ENCODE measurements at places on chromosomes 11 and 22. TPM values are rescaled to one million over a fixed set of nuclear protein-coding genes. Genes with fewer than 3 reads are reported as not detected.
A peak's percentile ranks its signal among the peaks of the same experiment; 100 is the strongest.

- peaks cover 48% of the 10 kb centered on the region for H3K4me1 ChIP-seq
- no peak overlapping the region for H3K27ac ChIP-seq
- H3K27me3 ChIP-seq: no peaks in the 10 kb centered on the region
- H3K36me3 ChIP-seq: peaks cover 14% of the 10 kb centered on the region
Observed at GRCh38 chr22:39526736-39527171, 5.8 kb downstream of the RPS19BP1 start.

OR52I2 gene
- total RNA-seq: not detected

GRCh38 chr22:43658823-43659222 is 153.3 kb downstream of the EFCAB6 start:
- H3K4me3 ChIP-seq: no peak overlapping the region
- no peak for DNase-seq
- no peaks in the 10 kb centered on the region for H3K27me3 ChIP-seq
- no peaks in the 10 kb centered on the region for H3K36me3 ChIP-seq

DNA sequence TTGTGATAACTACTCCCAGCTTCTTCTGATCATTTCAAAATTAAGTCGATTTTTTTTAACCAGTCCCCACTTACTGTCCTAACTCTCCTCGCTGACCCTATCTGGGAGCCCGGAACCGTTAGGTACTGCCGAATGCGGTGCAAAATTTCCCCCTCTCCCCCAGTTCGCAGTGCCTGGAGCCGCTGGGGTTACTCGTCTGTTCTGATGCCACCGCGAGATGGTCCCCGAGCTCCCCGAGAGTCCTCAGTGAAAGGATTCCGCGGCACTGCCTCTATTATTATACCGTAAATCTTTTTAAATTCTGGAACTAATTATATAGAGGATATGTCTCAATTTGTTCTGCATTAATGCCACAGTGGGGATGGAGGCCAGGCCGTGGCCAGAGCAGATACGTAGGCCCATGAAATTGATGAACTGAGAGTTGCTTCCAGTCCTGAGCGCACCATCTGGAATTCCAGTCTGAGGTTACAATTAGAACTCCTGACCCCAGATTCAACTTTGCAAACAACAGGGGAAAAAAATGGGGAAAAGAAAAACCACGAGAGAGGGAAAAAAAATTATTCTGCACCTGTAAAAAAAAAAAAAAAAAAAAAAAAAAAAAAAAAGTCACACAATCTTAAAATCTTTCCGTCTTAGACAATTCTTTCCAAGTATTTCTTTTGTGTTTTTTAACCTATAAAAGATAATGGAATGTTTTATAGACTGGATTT is 4.3 kb upstream of the WT1 start:
- H3K27ac ChIP-seq: no peak overlapping the region
- H3K36me3 ChIP-seq: no peaks in the 10 kb centered on the region
- H3K27me3 ChIP-seq: peaks cover 45% of the 10 kb centered on the region
- H3K4me1 ChIP-seq: no peaks in the 10 kb centered on the region
- DNase-seq: no peak
- H3K4me3 ChIP-seq: no peak overlapping the region

- H3K36me3 ChIP-seq: no peaks in the 10 kb centered on the region
- no peak overlapping the region for H3K4me3 ChIP-seq
- H3K27ac ChIP-seq: no peak overlapping the region
- DNase-seq: no peak
- no peaks in the 10 kb centered on the region for H3K4me1 ChIP-seq
- H3K27me3 ChIP-seq: no peaks in the 10 kb centered on the region
Observed at GRCh38 chr11:61901397-61901796, 10.1 kb upstream of the FADS3 start.

DNA sequence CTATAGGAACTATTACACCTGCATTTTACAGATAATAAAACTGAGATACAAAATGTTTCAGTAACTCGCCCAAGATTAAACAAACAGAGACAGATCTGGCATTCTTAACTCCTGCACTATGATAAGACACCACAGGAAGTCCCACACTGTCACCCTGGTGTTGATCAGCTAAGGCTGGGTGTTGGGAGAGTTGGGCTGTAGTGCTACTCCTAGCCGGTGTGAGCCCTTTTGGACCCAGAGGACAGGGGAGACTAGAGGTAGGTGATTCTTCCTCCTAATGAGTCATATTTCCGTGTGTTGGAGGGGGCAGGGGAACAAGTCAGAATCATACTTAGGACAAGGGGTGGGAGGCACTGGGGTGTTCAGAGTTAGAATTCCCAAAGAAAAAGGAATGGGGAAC is 353.2 kb upstream of the TENM4 start:
- no peaks in the 10 kb centered on the region for H3K27me3 ChIP-seq
- peak overlapping the region; percentile 39 for H3K27ac ChIP-seq
- H3K4me3 ChIP-seq: no peak overlapping the region
- no peaks in the 10 kb centered on the region for H3K36me3 ChIP-seq
- DNase-seq: no peak

DNA sequence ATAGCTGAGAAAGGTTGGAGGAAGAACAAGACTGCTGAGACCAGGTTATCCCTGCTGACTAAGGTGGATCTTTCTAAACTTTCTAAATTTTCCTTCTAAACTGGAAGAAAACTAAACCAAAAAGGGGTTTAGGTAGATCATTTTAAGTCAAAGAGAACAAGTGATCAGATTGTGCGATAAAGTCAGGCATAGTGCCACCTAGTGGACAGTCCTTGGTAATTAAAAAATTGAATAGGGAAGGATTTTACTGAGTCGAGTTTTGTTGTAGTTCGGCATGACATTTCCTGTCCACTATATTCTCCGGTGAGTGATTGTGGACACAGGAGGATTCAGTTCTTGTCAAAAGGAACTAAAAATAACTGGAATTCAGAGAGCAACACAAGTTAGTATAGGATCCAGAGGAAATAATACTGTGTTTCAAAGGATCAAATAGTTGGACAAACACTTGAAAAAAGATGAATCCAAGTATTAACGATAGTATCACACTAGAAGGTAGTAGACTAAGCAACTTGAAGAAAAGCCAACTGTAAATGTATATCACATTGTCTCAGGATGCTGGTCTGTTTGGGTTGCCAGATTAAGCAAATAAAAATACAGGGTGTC is 1236.4 kb downstream of the FAM181B start:
- H3K4me3 ChIP-seq: no peak overlapping the region
- DNase-seq: no peak
- H3K4me1 ChIP-seq: no peaks in the 10 kb centered on the region
- no peak overlapping the region for H3K27ac ChIP-seq
- H3K27me3 ChIP-seq: no peaks in the 10 kb centered on the region

GRCh38 chr22:38110008-38110862 is at the start of gene BAIAP2L2:
TSS of gene BAIAP2L2 (minus strand) at chr22:38110684. CDS start at chr22:38110525, 159 bp downstream.
- H3K4me3 ChIP-seq: no peak within 1 kb of the TSS
- H3K27ac ChIP-seq: no peak within 1 kb of the TSS
- no peak for DNase-seq
- no peaks in the 10 kb centered on the region for H3K27me3 ChIP-seq

DNA sequence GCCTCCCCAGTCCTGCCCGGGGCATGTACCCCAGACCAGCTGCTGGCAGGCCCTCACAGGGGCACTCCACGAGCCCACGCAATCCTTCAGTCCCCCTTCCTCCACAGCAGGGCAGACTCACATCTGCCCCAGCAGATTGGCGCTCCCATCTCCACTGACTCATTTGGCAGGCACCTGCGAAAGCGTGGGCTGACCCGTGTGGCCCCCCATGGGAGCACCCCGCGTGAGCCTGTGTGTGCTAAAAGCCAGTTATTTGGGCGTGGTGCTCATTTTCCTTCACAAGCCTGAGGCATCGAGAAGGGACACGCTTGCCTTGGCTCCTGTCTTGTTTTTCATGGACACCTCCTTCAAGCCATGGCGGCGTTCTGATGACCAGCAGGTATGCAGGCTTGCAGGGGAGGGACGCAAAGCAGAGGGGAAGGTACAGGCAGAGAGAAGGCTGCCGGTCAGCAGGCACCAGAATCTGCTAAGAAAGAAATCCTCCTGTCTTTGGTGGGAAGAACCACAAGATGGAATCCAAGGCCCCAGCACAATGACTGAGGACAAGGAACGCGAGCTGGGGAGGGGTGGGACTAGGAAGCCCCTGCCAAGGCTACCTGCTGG is 8.6 kb downstream of the NECTIN1 start:
- no peak overlapping the region for H3K4me3 ChIP-seq
- no peak overlapping the region for H3K27ac ChIP-seq
- no peaks in the 10 kb centered on the region for H3K36me3 ChIP-seq
- H3K27me3 ChIP-seq: no peaks in the 10 kb centered on the region
- no peak for DNase-seq
- no peaks in the 10 kb centered on the region for H3K4me1 ChIP-seq

GGT5 gene
- total RNA-seq: 39.7 TPM

- no peaks in the 10 kb centered on the region for H3K27me3 ChIP-seq
- no peak for DNase-seq
- no peaks in the 10 kb centered on the region for H3K36me3 ChIP-seq
- H3K27ac ChIP-seq: no peak overlapping the region
- H3K4me1 ChIP-seq: no peaks in the 10 kb centered on the region
- no peak overlapping the region for H3K4me3 ChIP-seq
Observed at GRCh38 chr11:128614026-128614425, 26.7 kb upstream of the ETS1 start.
